ENCODE measurements at places on chromosomes 5 and 9.

- DNase-seq: no peak
These were observed 8.8 kb upstream of the SVEP1 start for GRCh38 chr9:110588296-110588695.

- DNase-seq: no peak
These were observed 158.3 kb downstream of the DOCK2 start for GRCh38 chr5:169795338-169795737.

GRCh38 chr9:112700085-112700484 lies 17.8 kb downstream of the INIP start:
- no peak for DNase-seq

DNA sequence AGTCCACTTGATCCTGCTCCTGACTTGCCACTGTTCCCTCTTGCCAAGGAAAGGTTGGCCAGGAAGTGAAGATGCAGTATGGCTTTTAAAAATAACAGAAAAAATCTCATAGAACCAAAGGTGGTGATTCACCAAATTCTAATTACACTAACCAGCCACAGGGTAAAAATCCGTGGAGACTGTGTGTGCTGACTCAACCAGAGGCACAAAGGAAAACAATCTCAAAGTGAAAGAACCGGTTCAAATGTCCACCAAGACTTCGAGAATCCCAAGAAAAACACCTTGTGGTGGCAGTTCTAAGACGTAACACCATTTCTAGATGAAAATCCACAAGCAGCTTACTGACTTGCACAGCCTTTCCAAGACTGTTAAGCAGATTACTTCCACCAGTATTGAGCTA lies 279.1 kb downstream of the TLE1 start:
- DNase-seq: no peak

GRCh38 chr9:6852243-6852963 lies 94.6 kb downstream of the KDM4C start:
- no peak for DNase-seq

DNA sequence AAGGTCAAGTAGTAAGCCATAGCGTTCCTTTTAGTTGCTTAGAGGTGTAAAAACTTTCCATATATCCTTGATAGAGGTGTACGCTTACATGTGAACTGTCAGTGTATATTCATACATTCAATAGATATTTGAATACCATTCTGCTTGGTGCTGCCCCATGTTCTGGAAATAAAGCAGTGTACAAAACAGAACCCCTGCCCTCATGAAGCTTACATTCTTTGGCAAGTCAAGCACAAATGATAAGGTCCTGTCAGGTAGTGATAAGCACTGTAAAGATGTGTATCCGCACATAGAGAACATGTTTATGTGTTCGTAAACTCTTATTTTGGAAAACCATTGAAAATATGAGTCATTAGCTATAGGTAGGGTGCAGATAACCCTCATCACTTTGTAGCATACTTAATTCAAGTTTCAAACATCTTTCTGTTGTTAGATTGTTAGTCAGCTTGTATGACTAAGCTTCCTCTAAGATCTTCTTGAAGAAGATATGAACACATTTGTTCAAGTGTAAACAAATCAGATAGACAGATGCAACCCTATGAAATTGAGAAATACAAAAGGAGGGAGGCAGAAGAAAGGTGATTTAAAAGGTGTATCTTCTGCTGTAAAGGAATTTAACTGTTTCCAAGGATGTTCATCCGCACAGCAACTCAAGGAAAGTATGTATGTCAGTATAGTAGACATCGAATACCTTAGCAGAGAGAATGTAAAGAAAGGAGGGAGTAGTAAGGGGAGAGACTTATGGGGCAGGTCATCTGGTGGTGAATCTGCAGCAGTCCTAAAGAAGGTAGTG lies 1.6 kb downstream of the GTF3C4 start:
- no peak for DNase-seq

GRCh38 chr9:115416299-115416698 lies 298.3 kb upstream of the TNC start:
- no peak for DNase-seq

DNA sequence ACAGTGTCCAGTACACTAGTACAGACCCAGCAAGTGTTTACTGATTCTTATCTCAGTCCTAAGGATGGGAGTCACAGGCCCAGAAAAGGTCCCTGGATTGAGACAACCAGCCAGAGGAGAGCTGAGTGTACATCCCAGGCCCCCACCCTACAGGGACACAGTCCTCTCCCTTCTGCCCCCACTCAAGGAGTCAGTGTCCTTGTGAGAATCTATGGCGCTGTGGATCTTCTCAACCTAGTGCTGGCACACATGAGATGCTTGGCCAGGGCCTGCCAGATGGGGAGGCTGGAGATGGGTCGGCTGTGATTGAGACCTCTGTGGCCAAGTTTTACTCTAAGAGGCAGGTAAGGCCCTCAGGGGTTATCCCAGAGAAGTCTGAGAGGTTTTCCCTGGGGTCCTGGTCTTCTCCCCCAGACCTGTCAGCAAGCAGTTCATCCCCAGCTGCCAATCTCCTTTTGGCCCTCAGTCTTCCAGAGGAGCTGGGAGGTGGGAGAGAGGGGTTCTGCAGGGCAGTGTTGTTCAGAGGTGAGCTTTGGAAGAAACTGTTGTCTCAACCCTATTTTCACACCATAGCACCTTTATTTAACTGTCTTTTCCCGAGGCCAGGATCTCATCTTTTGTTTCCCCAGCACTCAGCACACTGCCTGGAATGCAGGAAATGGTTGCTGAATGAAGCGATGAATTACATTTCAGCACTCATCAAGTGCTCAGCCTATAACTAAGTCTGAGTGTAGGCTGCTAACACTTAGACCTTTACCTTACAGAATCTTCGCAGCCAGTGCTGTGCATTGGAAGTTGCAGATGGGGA lies 3.2 kb upstream of the NSD1 start:
- DNase-seq: no peak

Measured in stimulated activated CD8-positive, alpha-beta memory T cell treated with anti-CD3 and anti-CD28 coated beads, Interleukin-7, amount 100 ng/mL, for 24 hours (primary cell).